ENCODE measurements at places on chromosomes 2 and 18.

- no peak for DNase-seq
Observed at GRCh38 chr18:78792736-78793135, 186.9 kb upstream of the SALL3 start.

DNA sequence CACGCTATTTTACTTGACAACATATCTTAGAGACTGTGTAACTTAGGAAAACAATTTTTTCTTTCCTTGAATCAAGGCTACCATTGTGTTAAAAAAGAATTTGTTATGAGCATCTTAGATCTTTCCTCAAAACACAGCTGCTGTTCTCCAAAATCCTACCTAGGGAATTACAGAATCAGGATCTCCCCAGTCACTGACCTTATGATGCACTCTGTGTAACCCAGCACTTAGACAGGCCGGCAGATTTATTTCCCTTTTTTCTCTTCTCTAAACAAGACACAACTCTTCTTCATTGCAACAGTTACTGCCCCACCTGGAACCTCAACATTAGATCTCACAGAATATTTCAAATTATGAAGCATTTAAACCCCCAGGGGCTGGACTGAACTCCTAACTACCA is 13.5 kb upstream of the C2orf15 start:
- no peak for DNase-seq

GRCh38 chr2:174487108-174487819 is 435 bp upstream of the GPR155 start:
- DNase-seq: peak; percentile 22

- no peak for DNase-seq
Observed at GRCh38 chr2:235564066-235564465, 70.2 kb downstream of the AGAP1 start.

GRCh38 chr2:164910101-164910899 is 45.0 kb downstream of the SLC38A11 start:
- no peak for DNase-seq

- DNase-seq: no peak
Observed at GRCh38 chr2:134413430-134413829, 159.6 kb downstream of the MGAT5 start.

GRCh38 chr2:102764083-102764482 is 2.3 kb downstream of the TMEM182 start:
- DNase-seq: no peak

- no peak for DNase-seq
Observed at GRCh38 chr2:42296226-42296625, 64.8 kb downstream of the COX7A2L start.

DNA sequence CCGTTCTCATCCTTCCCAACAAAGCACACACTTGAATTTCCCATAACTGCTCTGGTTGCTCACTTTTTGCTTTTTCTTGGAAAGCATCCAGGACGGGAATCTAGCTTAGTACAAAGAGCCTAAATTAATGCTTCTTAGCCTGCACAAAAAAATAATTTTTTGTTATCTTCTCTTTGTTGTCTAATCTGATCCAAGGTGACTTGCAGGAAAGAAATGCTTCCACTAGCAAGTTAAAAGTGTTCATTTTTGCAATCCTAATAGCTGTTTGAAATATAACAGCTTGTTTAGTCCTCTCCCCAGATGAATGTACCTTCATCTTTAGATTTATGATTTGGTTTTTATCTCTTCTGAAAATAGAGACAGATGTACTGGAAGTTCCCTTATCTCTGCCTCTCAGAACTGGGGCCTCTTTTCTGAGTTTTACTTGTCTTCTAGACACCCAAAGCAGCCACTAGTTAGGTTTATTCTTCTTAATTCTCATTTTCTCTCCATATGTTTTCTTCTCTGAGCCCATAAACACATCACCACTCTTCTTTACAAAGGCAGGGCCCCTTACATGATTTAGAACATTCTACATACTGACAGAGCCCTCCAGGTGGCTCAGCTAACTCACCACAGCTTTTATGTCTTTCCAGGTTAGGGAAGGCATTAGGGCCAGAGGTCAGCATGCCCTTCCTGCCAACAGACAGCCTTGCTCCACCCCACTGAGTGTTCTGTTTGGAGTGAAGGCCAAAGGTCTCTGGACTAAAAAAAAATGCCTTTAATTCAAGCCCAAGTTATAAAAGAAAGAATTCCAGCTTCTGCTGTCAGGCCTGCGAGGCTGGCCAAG is 74.7 kb upstream of the MAP4K3 start:
- DNase-seq: no peak

DNA sequence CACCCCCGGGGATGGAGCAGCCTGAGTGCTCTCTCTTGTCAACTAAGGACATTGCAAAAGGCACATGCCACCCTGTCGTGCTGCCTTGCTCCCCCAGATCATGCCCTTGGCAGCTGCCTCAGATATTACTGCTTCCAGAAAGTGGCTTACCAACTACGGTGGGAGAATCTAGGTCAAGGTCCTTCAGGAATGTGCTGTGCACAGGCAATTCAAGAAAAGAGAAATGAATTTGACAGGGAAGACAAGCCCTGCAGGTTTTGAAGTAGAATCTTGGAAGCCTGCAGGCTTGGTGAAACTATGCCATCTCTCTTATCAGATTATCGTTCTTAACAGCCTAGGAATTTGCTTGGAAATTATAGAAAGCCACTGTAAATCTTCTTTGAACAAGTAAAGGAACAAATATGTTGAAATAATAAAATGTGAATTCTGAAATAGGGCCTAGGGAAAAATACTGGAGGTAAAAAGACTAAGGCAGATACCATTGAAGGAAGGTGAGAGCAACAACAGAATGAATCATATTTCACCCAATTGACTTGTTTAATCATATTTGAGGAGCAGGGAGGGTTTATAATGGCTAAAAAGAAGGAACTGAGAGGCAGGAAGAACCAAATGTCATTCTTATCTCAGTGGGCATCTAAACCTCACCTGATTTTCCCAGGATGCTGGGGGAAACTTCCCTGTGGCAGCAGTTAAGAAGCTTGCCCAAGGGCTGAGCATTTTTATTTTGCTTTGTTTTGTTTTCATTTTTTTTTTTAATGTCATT is 94.0 kb upstream of the GLS start:
- no peak for DNase-seq

DNA sequence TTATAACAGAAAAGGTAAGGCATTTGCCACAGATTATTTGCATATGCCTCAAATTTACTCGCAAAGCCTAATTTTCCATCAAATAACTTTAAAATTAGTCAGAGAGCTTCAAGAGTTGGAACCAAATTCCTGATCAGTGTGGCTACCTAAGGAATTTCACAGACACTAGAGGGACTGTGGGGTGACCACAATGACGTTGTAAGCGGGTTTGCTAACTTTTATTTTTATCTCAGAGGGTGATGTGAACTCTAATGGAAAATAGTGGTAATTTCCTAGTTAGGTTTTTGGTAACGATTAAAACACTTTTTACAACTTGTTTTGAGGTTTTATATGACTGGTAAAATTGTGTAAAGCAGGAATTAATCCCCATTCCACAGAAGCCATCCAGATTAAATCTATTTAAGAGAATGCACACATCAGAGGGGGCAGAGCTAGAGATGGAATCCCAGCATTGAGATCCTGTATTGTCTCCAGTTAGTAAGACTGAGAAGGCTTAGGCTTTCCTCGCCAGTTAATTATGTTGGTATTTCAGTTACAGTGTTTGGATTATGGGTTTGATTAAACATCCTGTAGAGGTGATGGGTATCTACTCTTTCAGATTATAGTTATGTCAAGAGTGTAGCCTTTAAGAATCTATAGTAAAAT is 129.0 kb downstream of the GPD2 start:
- DNase-seq: no peak

- no peak for DNase-seq
Observed at GRCh38 chr2:73979021-73979420, 5.7 kb upstream of the TET3 start.

- no peak for DNase-seq
Observed at GRCh38 chr2:189751080-189751658, 11.4 kb downstream of the OSGEPL1 start.

DNA sequence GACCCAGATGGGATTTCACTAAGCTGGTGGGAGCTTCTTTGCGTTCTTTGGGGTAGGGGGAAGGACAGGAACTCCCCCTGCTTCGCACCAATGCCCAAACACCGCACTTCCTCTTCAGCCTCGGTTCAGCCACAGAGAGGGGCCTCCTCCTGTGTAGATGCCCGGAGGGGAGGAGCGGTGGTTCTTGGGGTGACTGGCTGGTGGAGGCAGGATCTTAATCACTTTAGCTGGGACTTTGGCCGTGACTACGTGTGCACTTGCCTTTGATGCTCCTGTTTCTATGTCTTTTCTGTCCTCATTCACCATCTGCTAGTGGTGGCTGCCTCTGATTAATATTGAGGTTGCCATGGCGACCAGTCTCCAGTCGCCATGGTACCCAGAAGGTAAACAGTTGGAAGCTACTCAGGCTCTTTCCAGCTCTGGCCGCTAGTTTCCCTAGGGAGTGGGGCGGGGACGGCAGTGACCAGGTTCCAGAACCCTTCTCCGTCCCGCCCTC is 1.9 kb downstream of the CNGA3 start:
- DNase-seq: no peak

- DNase-seq: no peak
Observed at GRCh38 chr2:186440506-186440905, 45.6 kb upstream of the ZC3H15 start.

DNA sequence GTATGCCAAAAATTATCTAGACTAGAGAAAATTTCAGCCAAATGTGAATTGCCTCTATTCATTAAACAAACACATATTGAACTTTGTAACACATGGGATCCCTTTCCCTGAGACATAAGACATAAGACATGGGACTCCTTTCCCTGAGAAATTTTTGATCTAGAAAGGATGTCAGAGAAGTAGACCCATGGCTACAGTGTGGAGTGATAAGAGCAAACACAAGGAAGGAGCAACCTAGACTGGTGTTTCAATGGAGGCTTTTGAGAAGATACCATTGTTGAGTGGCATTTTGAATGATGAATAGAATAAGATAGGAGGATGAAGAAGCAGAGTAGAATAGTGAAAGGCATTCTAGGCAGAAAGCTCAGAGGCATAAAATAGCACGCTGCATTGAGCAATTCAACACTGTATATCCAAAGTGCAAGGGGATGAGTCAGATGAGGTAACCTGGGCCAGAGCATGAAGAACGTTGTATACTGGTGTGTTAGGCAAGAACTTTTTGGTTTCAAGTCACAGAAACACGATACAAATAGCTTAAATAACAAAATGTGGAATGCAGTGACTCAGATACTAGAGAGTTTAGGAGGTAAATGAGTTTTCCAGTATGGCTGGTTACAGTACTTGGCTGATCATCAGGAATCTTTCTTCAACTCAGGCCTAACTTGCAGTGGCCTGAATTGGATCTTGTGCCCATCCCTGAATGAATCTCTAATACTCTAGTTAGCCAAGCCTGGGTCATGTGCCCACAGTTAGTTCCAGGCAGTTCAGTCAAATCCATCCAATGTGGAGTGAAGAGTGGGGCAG is 129.8 kb upstream of the TANK start:
- DNase-seq: no peak

DNA sequence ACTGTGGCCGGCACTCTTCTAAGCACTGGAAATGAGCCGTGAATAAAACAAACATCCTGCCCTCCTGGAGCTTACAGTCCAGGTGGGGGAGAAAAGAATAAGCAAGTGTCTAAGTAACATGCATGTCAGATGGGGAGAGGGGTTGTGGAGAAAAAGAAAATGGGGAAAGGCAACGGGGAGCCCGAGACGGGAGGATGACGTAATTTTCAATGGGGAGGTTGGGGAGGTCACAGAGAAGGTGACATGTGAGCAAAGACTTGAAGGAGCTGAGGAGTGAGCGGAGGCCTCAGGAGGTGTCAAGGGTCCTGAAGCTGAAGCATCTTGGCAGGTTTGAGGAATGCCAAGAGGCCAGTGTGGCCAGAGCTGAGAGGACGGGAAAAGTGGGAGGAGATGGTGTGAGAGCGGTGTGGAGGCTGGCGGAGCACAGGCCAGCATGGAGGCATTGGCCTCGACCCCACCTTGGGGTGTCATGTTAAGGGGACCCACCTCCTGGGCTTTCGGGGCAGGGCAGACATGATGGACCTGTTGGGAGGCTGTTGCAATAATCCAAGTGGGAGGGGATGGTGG is 15.0 kb upstream of the NTSR2 start:
- no peak for DNase-seq

GRCh38 chr18:73270920-73271634 is 403.3 kb upstream of the NETO1 start:
- no peak for DNase-seq

DNA sequence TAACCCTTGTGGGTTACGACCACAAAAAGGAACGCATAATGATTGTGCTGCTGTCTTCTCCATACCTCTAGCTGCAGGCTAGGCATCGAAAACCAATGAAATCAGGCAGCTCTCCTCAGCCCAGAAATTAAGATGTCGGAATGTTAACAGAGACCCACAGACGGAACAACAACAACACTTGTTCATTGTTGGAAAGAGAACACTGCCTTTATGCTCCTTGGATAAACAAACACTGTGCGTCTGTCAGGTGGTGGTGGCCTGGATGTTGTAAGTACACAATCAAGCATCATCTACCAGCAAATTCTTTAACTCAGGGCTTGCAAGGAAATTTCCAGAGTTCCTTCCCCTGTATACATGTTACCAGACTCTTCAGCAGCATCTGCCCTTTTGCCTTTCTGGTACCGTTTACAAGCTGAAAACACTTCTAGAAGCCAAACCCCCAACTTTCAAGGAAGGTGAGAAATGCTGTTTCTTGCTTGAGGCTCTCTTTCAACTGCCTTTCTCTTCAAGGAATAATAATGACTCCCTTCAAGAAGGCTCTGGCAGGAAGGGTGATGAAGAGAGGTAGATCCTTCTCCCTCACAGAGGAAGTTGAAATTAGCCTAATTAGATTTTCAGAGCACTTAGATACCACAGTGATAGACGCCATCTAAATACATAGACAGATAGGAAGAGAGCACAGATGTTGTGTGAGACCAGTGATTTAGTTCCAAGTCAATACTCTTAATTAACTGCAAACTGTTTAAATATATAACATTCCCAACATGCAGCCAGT is 332.7 kb downstream of the ZNF521 start:
- DNase-seq: no peak

- DNase-seq: no peak
Observed at GRCh38 chr2:145638675-145639074, 1118.8 kb upstream of the ZEB2 start.
